ENCODE measurements at places on chromosomes 11 and 22.

GRCh38 chr11:2803186-2804091, 82.1 kb downstream of the CDKN1C start:
- no peak for DNase-seq

GRCh38 chr11:10197091-10197490, 96.9 kb downstream of the SBF2 start:
- no peak for DNase-seq

DNA sequence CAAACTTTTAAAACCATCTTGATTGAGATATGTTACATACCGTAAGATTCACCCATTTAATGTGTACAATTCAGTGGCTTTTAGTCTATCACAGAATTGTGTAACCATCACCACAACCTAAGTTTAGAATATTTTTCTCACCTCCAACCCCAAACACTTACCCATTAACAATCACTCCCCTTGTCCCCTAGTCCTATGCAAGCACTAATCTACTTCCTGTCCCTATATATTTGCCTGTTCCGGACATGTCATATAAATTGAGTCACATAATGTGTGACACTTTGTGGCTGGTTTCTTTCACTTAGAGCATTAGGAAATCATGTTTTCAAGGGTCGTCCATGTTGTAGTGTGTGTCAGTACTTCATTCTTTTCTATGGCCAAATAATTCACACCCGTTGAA, 38.8 kb downstream of the RASSF10 start:
- DNase-seq: no peak

DNA sequence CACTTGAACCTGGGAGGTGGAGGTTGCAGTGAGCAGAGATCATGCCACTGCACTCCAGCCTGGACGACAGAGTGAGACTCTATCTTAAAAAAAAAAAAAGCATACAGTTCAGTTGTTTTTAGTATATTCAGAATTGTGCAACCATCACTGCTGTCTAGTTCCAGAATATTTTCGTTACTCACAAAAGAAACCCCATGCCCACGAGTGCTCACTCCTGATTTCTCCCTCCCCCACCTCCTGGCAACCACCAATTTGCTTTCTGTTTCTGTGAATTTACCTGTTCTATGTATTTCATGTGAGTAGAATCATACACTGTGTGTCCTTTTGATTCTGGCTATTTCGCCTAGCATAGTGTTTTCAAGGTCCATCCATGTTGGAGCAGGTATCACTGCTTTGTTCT, 24.8 kb downstream of the PTPRJ start:
- no peak for DNase-seq

DNA sequence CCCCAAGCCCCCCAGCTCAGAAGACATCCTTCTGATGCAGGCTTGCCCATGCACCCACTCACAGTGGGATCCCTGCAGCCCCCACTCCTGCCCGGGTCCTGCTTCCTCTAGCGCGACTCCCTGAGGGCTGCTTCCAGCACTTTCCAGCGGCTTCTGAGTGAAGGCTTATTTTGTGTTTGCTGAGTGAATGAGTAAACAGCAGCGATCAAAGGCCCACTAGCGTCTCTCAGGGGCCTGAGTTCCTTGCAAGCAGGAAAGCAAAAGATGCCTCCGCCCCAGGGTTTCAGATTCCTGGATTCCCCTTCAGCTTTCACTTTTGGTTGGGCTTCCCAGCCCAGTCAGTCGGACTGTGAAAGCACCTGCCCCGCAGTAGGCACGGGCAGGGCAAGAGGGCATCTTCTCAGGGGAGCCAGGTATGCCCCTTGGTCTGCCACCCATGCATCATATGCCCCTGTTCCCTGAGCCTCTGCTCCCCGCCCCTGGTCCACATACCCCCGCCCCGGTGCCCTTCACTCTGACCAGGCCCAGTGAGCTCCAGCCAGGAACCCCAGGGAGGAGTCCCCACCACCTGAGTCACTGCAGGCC, 9.2 kb downstream of the FADD start:
- no peak for DNase-seq

DNA sequence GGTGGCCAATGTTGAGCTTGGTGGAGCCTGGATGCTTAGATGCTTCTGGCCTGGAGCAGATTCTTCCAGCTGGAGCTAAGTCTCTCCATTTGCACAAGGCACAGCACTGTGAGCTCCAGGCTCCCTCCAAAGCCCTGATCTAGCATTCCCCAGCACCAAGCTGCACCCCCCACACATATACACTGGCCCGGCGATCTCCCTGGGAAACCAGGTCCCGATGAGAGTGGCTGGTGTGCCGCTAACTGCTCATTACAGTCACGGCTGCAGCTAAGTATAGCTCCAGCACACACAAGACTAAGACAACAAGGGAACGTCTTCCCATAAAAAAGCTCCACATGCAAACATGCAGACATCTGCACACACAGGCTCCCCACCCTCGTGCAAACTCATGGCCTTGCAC, 17.6 kb downstream of the KCNC1 start:
- no peak for DNase-seq

- DNase-seq: no peak
Observed at GRCh38 chr11:1727096-1727690, 23.2 kb downstream of the IFITM10 start.

DNA sequence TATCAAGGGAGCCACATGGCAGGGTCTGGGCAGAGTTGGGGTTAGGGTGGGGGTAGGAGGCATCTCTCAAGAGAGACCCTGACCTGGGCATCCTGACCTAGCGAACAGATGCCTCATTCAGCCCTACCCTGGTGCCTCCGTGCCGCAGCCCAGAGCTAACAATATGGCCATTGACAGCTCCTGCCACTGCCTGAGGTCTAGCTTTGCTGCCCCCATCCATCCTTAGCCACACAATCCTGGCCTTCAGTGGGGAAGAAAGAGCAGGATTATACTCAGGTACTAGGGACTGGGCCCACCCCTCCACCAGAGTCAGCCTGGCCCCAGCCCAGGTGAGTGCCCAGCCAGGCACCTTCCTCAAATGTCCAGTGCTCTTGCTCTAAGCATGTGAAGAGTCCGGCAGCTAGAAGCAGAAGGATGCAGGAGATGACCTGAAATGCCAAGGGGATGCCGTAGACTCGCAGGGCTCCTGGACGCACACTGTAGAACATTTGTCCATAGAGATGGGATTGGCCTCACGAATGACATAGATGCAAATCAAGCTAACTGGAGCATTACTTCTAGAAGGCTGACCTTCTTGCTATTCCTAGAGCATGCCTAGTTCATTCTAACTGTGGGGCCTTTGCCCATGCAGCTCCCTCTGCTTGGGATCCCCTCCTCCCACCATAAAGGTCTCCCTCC, 13.3 kb upstream of the SERPINH1 start:
- DNase-seq: no peak

- no peak for DNase-seq
Observed at GRCh38 chr11:62267576-62267975, 2.4 kb upstream of the SCGB2A2 start.

- DNase-seq: no peak
Observed at GRCh38 chr11:117239295-117239694, 6.8 kb downstream of the RNF214 start.

DNA sequence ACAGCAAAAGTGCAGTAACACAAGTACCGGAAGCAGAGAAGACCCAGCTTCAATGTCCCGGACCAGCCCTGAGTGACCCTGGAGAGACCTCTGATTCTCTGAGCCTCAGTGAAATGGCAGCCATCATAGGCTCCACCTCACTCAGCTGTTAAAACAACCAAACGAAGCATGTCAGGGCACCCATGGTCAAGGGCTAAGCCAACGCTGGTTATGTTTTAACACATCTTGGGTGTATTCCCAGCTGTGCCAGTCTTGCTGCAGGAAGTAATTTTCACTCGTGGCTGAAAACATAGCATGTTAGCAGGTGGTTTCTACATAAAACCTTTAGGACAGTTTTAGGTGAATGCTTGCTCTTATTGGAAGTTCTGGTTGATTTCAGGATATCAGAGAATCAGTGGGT, 30.9 kb downstream of the LMO2 start:
- no peak for DNase-seq

DNA sequence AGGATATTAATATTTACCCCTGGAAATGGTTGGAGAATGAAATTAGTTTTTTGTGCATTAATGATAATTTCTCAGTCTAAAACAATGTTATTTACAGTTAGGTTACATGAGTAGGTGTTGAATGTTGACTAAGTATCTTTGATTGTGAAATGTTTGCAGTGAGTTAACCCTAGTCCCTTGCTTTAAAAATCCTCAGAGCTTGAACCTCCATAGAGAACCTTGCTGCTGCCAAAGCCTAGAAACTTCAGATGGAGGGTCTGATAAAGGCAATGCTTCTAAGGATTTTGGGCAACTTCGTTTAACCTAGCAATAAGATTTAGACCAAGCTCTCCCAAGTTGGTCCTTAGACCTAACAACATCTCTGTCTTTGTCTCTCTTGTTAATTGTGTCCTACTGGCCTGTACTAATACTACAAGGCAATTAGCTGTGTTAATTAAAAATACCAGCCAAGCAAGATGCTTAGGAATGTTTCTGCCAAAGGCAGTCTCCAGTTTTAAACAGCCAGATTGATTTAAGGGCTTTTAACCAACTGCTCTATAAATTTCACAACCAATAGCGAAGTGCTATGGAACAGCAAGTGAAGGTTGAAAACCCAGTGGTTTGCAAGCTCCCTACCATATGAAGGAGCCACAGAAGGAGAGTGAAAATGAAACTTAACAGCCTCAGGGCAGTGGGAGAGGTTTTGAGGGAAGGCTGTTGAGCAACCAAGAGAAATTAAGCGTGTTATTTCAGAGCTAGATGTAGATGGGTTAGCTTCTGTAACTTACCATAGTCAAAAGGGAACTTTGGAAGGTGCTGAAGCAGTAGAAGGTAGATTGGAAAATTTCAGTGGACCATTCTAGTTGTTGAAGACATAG, 295.9 kb upstream of the ANO5 start:
- no peak for DNase-seq

DNA sequence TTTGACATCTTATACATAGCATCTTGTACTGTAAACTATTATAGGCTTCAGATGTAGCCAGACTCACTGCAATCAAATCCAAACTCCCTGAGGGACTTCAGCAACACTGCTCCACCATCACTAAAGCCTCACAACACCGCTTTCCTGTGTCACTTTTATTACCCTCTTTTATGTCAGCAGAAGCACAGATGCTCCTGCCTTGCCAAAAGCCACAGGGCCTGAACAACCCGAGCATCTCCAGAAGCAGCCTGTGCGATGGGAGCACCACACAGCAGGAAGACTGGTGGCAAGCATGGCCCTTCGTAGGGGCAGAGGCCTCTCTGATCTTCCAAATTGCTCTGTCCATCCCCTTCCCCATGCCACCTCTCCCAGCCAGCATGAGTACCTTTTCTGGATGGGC, 22.9 kb downstream of the TMEM123 start:
- DNase-seq: no peak

DNA sequence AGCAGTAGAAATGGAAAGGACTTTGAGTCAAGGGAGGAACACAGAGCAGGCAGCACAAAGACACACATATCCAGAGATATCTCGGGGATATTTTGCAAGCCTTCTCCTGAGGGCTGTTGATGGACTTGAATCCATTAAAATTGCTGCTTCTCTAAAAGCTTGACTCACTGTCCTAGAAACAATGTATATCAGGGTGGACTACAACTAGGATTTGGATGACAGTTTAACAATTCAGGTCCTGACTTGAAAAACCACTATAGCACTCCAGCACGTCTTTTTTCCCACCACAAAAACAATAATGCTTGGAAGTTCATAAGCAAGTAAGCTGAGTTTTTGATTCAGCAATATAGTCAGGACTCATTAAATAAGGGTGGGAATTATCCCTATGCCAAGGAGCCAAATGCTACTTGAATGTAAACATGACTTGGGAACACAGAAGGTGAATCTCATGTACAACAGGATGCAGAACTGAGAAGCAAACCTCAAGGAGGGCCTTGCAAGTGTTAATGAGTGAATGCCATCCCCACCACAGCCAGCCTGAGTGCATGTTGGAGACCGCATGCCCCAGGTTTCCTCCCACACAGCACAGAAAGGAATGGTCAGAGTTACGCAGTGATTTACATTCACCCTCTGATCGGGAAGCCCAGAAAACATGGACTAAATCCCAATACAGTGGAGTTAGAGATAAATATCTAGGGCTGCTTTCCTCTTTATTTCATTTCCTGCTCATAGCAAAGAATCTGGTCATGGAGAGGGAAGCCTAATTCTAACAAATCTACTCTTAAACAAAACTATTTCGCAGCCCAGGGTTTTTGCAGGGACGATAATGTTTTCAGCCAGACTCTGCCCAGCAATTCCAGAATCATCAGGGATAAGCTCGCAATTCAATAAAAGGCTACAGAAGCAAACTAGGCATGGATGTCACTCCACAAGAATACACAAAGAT, 98.4 kb upstream of the OR9G4 start:
- DNase-seq: no peak

DNA sequence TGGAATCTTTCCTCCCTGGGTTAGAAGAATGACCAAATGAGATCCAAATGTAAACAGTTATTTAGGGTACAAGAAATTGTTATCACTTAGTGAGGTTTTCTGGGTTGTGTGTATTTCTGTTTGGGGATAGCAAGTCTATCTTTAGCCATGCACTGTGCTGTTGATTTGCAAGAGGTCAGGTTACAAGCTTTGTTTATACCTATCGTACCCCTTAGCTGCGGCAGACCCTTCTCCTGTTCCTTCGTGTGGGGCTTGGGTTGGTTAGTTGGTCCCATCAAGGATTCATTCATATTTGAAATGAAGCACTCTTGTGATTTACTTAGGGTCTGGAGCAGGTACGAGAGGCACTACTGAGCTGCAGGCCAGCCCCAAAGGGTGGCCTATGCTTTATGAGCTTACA, 72.6 kb downstream of the USP35 start:
- no peak for DNase-seq

- no peak for DNase-seq
Observed at GRCh38 chr11:33103836-33104235, 57.4 kb downstream of the CSTF3 start.

DNA sequence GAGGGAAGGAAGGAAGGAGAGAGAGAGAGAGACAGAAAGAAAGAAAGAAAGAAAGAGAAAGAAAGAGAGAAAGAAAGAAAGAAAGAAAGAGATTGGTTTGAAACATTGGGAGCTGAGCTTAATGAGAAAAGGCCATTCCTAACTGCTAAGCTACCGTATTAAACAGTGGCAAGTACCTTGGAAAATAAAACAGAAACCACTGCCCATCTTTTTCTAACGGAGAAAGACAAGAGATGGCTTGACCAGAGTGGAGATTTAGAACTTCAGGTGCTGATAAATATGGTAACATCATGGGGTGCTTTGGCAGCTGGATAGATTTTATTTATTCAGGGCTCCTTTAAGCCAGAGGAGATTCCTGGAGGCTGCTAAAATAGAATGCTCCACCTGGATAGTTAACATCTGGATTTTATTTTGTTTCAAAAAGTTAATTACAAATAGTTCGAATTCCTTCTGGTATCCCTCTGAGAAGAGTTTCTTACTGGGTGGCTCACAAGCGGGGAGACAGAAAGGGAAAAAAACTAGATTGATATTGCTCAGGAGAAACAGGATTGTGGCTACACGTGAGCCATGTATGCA, 12.9 kb downstream of the TIMP3 start:
- DNase-seq: no peak

DNA sequence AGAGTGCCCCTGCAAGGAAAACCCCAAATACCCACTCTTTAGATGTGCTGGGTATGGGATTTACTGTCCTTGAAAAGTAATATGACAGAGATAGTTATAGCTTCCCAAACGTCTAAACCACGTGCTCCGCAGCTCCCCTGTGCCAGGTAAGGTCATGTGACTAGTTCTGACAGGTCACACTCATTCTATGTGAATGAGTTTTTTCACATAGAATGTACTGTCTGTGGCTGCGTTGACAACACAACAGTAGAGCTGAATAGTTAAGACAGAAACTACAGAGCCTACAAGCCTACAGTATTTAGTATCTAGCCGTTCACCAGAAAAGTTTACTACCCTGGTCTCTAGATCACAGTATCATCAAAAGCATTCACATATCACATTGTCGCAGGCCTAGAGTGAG, 236.2 kb downstream of the ETS1 start:
- DNase-seq: no peak

GRCh38 chr11:27159335-27159679, 118.7 kb downstream of the BBOX1 start:
- DNase-seq: no peak
